Stimulated activated CD4-positive, alpha-beta T cell treated with anti-CD3 and anti-CD28 coated beads, TNF-alpha, amount 100 ng/mL, for 1 hour (primary cell): ENCODE measurements at places on chromosomes 3 and 15.

GRCh38 chr3:186171521-186171920 lies 62.6 kb upstream of the ETV5 start:
- DNase-seq, result no peak

GRCh38 chr3:20380295-20380694 lies 194.3 kb upstream of the SGO1 start:
- no peak for DNase-seq

GRCh38 chr3:134644731-134645514 lies 5.9 kb downstream of the KY start:
- DNase-seq, result no peak

GRCh38 chr3:139468399-139468798 lies 7.9 kb downstream of the RBP2 start:
- no peak for DNase-seq

DNA sequence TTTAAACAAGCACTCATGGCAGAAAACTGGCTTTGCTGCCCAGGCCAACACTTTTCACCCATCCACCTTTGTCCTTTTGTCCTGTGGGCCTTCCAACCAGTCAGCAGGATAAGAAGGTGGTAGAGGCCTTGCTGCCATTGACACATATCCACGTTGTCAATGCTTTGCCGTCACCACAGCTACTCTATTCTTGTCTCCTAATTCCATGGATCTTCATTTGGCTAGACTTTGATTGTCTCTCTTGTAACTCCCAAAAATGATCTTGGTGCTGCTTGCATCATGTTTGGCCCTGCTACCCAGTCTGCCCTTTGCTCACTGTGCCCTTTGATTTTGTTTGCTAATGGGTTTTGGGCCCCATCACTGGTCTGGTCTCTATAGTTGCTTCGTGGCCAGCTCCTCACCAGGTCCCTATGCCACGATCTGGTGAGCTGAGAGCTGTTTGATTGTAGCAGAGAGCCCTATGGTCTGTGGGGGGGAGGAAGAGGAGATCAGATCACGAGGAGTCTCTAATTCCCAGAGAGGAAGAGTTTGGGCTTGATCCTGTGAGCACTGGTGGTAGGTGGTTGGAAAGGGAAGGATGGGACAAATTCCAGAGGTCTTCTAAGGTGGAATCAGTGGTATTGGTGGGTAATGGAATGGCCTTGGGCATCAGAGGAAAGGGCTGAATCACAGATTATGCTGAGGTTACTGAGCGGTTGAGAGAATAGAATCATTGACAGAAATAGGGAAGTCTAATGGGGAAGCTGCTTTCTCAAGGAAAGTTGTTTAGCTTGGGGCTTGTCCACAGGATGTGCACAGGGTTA lies 40.3 kb downstream of the ABHD2 start:
- DNase-seq, result no peak

DNA sequence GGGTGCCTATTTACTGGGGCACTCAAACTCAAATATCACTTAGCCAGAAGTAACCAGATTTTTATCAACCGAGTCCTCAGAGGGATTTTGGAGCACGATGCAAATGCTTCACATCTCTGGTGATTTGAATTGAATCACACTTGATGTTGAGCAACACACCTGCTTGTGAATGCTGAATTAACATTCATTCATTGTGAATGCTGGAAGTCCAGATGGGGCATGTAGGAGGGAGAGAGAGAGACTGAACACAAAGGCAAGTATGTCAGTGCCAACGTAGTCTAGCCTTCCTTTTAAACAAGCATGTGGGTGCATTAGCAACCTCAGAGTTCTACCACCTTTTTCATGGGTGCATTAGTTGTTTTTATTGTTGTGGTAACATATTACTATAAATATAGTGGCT lies 156.2 kb downstream of the ADAMTSL3 start:
- no peak for DNase-seq

DNA sequence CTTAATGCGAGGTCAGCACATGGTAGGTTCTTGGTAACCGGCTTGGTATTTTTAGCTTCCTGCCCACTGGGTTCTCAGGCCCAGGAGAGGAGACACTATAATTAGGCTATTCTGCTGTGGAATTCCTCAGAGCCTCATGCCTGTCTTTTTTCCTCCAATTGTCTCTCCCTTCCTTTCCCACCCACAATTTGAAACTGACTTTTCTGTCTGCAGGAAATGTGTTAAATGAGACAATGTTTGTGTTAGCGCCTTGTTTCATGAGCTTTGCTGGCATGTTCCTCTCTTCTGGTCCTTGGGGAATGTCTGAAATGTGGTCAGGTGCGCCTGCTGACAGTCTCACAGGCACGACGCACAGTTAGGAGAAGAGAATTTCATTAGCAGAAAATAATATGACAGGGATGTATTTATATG lies 223.6 kb upstream of the CTNNB1 start:
- no peak for DNase-seq
